SJCRH30 (cell line): ENCODE measurements at places on chromosomes 5 and 9. TPM values are rescaled to one million over a fixed set of nuclear protein-coding genes. Genes with fewer than 3 reads are reported as not detected.

GRCh38 chr5:122653087-122654017 is 121.5 kb upstream of the SNX2 start:
- DNase-seq, result peak; percentile 8

DNA sequence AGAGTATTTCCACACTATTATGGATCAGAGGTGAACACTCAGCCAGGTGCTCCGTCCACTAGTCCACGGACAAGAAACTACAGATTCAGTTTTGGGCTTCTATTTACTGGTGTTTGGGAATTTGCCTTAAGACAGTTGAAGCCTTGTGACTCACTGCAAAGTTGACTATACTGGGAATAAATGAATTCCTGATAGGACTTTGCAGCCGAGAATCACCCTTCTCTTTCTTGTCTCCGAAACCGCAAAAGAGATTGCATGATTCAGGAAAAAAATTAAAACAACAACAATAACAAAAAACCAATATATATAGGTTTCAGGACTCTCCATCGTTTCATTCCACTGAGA is 716 bp downstream of the TMEM171 start:
- no peak for DNase-seq

GRCh38 chr5:126236994-126237393 is 186.2 kb upstream of the GRAMD2B start:
- DNase-seq, result no peak

- no peak for DNase-seq
Observed at GRCh38 chr5:14399054-14399692, 182.4 kb upstream of the OTULINL start.

The FKBP15 gene
- total RNA-seq, result 22.2 and 26.3 TPM in 2 replicates

The OBP2B gene
- total RNA-seq, result not detected in 2 replicates
